ENCODE measurements at places on chromosomes 6 and 20. TPM values are rescaled to one million over a fixed set of nuclear protein-coding genes. Genes with fewer than 3 reads are reported as not detected.
A peak's percentile ranks its signal among the peaks of the same experiment; 100 is the strongest.

DNA sequence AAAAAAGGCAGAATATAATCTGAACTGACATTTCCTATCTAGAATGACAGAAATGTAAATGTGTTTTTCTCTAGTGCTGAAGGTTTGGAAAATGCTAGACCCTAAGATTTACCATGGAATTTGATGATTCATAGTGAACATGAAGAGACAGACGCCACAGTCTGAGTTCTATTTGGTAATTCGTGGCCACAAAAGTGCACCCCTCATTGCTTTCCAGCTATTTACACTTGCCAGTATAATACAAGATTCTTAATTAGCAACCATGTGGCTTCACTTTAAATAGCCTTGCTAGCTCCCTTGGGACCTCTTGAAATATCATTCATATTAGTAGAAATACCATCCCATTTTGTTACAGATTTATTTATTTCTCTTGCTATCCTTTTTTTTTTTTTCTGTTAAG lies 636.8 kb downstream of the PRKN start:
- no peak for DNase-seq
- no peak overlapping the region for H3K4me3 ChIP-seq
- H3K36me3 ChIP-seq, result no peaks in the 10 kb centered on the region
- no peaks in the 10 kb centered on the region for H3K4me1 ChIP-seq
- H3K27me3 ChIP-seq, result no peaks in the 10 kb centered on the region

GRCh38 chr6:124669713-124670480 lies 292.3 kb upstream of the RNF217 start:
- H3K36me3 ChIP-seq, result no peaks in the 10 kb centered on the region
- H3K27me3 ChIP-seq, result no peaks in the 10 kb centered on the region
- H3K4me1 ChIP-seq, result no peaks in the 10 kb centered on the region
- no peak for DNase-seq
- H3K27ac ChIP-seq, result peak overlapping the region; percentile 45
- no peak overlapping the region for H3K4me3 ChIP-seq

DNA sequence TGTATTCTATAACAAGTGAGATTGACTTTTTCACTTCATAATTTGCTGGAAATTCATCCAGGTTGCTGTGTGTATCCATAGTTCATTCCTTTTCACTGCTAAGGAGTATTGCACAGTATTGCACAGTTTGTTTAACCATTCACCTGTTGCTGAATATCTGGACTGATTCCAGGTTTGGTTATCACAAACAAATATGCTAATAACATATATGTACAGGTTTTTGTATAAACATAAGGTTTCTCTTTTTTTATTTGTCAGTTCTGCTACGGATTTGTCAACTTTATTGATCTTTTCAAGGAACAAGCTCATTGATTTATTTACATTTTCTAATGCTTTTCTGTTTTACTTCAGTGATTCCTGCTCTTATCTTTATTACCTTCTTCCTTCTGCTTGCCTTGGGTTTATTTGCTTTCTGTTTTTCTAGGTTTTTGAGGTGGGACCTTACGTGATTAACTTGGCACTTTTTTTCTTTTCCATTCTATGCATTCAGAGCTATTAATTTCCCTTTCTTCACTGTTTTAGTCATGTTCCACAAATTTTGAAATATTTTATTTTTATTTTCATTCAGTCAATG lies 117.0 kb upstream of the OGFRL1 start:
- no peak for DNase-seq
- H3K4me3 ChIP-seq, result no peak overlapping the region
- no peak overlapping the region for H3K27ac ChIP-seq
- no peaks in the 10 kb centered on the region for H3K27me3 ChIP-seq
- no peaks in the 10 kb centered on the region for H3K36me3 ChIP-seq

DNA sequence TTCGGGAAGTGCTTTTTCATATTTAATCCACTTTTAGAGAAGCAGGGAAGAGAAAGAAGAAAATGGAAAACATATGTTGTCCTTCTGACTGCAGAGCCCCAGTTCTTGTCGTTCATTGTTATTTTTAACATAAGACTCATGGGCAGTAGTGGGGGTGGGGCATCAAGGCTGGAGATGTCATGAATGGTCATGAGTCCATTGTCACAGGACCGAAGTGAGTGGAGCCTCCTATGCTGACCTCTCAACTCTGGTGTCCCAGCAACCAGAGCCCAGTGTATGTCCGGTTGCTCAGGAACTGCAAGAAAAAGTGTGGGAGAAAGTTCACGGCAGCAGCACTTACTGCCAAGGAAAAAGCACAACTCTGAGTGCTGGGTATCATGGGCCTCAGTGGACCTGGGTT lies 108.6 kb downstream of the BANF2 start:
- peak; percentile 13 for DNase-seq
- H3K4me3 ChIP-seq, result peak overlapping the region; percentile 6
- no peak overlapping the region for H3K27ac ChIP-seq
- H3K27me3 ChIP-seq, result no peaks in the 10 kb centered on the region
- H3K36me3 ChIP-seq, result no peaks in the 10 kb centered on the region
- H3K4me1 ChIP-seq, result peaks cover 30% of the 10 kb centered on the region

GRCh38 chr20:4370851-4371250 lies 350.9 kb upstream of the PRND start:
- H3K4me1 ChIP-seq, result no peaks in the 10 kb centered on the region
- H3K27me3 ChIP-seq, result no peaks in the 10 kb centered on the region
- DNase-seq, result no peak
- no peak overlapping the region for H3K4me3 ChIP-seq
- no peaks in the 10 kb centered on the region for H3K36me3 ChIP-seq
- H3K27ac ChIP-seq, result no peak overlapping the region

GRCh38 chr6:147005499-147005898 lies 198.7 kb upstream of the STXBP5 start:
- no peaks in the 10 kb centered on the region for H3K36me3 ChIP-seq
- H3K27me3 ChIP-seq, result no peaks in the 10 kb centered on the region
- no peak overlapping the region for H3K4me3 ChIP-seq
- DNase-seq, result no peak
- peaks cover 7% of the 10 kb centered on the region for H3K4me1 ChIP-seq
- H3K27ac ChIP-seq, result no peak overlapping the region

DNA sequence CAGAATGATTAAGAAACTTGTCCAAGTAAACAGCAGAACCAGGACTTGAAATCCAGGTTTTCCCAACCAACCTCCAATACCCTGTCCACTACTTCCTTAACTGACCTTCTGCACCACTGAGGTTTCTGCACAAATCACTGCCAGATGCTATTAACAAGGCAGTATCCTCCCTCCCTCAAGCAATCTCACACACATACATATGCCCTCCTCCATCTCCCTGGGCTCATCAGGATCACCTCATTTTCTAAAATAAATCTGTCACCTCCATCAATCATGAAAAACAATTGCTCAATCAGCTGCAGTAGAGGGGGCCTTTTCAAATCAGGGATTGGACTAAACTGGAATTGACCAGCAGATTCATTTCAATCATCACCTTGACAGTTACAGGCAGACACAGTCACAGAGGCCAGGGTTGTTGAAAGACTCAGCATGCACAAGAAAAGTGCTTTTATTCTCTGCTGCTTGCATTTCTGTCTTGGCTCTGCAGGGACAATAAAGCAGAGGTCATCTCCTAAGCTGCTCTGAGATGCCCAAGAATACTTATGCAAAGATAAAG lies 539.4 kb downstream of the PTPRT start:
- H3K27ac ChIP-seq, result no peak overlapping the region

DNA sequence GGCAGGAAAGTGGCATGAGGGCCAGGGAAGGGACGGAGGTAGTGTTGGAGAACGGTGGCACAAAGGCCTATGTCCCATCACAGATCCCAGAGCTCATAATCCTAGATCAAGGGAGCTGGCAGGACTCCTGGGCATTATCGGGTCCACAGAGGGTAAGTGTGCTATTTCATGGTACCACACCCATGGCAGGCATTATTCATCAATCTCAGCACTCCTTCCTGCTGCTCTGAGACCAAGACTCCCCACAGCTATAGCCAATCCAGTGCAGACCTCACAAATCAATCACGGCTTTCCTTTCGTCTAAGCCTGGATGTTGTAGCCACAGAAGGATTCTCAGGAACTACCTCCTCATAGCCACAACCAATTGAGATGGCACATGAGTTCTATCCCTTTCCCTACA lies 187.9 kb downstream of the PREX1 start:
- H3K27ac ChIP-seq, result no peak overlapping the region
- no peaks in the 10 kb centered on the region for H3K27me3 ChIP-seq
- no peaks in the 10 kb centered on the region for H3K4me1 ChIP-seq
- no peak for DNase-seq
- H3K36me3 ChIP-seq, result peaks cover 17% of the 10 kb centered on the region
- H3K4me3 ChIP-seq, result peak overlapping the region; percentile 2

- DNase-seq, result no peak
- H3K27me3 ChIP-seq, result no peaks in the 10 kb centered on the region
- no peak overlapping the region for H3K4me3 ChIP-seq
- peaks cover 12% of the 10 kb centered on the region for H3K36me3 ChIP-seq
Observed at GRCh38 chr20:57243480-57244220, 22.8 kb downstream of the BMP7 start.

- peaks cover 10% of the 10 kb centered on the region for H3K4me1 ChIP-seq
- no peaks in the 10 kb centered on the region for H3K27me3 ChIP-seq
- H3K36me3 ChIP-seq, result peaks cover 4% of the 10 kb centered on the region
- peak; percentile 50 for DNase-seq
- no peak within 1 kb of the TSS for H3K4me3 ChIP-seq
Observed at GRCh38 chr6:35297601-35298481, at the start of gene DEF6. Gene DEF6 (plus strand): TSS chr6:35297818. CDS start chr6:35297857, 39 bp downstream.

- H3K36me3 ChIP-seq, result peaks cover 11% of the 10 kb centered on the region
- peaks cover 11% of the 10 kb centered on the region for H3K4me1 ChIP-seq
- no peaks in the 10 kb centered on the region for H3K27me3 ChIP-seq
- no peak for DNase-seq
- H3K4me3 ChIP-seq, result peak overlapping the region; percentile 51
- H3K27ac ChIP-seq, result no peak overlapping the region
Observed at GRCh38 chr6:5894357-5894756, 112.4 kb downstream of the NRN1 start.

DNA sequence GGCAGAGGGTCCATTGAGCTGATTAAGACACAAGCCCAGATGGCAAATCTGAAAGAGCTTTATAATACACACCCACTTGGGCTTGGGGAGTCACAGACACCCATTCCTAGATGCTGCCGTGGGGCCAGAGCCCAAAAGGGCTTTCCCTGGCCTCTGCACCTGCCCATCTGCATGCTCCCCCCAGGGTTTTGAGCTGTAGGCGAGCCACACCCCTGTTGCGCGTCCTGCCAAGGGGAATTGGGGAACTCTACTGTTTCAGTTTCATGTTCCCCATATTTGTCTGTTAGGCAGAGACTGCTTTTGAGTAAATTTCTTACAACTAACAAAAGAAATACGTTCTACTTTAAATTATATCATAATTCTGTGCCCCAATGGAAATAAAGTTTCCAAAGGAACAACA lies 52.9 kb upstream of the FNDC1 start:
- H3K36me3 ChIP-seq, result no peaks in the 10 kb centered on the region
- DNase-seq, result no peak

GRCh38 chr6:169283924-169284323 lies 30.3 kb upstream of the THBS2 start:
- no peak overlapping the region for H3K4me3 ChIP-seq
- H3K4me1 ChIP-seq, result no peaks in the 10 kb centered on the region
- no peak for DNase-seq
- no peaks in the 10 kb centered on the region for H3K36me3 ChIP-seq
- H3K27ac ChIP-seq, result no peak overlapping the region

GRCh38 chr6:82176616-82177015 lies 70.9 kb downstream of the IBTK start:
- no peak overlapping the region for H3K27ac ChIP-seq
- no peak overlapping the region for H3K4me3 ChIP-seq
- peaks cover 10% of the 10 kb centered on the region for H3K36me3 ChIP-seq
- no peaks in the 10 kb centered on the region for H3K4me1 ChIP-seq
- H3K27me3 ChIP-seq, result no peaks in the 10 kb centered on the region

GRCh38 chr6:117344444-117345291 lies 79.3 kb downstream of the VGLL2 start:
- H3K36me3 ChIP-seq, result no peaks in the 10 kb centered on the region
- H3K4me3 ChIP-seq, result no peak overlapping the region
- H3K27me3 ChIP-seq, result peaks cover 7% of the 10 kb centered on the region
- no peak overlapping the region for H3K27ac ChIP-seq

DNA sequence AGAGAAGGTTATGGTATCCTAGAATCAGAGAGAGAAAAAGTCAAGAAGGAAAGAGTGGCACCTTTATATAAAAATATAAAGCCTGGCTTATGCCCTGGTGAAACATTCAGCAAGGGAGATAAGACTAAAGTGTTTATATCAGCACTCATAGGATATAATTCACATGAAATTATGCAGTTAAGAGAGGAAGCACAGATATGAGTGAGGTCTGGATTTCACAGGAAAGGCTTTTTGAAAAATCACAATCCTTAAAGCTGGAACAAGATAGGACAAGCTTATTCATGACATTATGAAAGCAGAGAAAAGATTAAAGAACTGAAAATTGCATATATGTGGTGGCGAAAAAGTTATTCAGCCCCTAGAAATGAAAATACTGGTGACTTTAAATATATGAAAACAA lies 181.2 kb upstream of the FLRT3 start:
- H3K4me3 ChIP-seq, result no peak overlapping the region
- no peak overlapping the region for H3K27ac ChIP-seq
- no peaks in the 10 kb centered on the region for H3K27me3 ChIP-seq
- no peaks in the 10 kb centered on the region for H3K4me1 ChIP-seq
- H3K36me3 ChIP-seq, result no peaks in the 10 kb centered on the region

DNA sequence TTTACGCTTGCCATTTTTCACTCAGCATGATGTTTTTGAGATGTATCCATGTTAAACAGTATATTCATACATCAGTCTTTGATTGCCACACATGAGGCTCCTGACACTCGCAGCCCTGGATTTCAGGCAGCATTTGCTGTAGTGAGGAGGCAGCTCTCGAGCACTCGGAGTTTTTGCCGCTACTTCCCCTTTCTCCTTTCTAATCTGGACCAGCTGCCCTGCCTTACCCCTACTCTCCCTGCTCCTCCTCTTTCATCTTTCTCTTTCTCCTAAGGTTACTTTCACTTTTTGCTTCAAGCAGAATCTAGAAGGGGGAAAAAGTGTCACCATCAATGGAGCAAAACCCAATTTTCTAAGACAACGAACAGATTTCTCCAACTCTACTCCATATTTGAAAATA lies 5.9 kb upstream of the CST3 start:
- no peaks in the 10 kb centered on the region for H3K4me1 ChIP-seq
- no peaks in the 10 kb centered on the region for H3K27me3 ChIP-seq
- H3K27ac ChIP-seq, result no peak overlapping the region
- no peak overlapping the region for H3K4me3 ChIP-seq
- DNase-seq, result no peak

- peaks cover 7% of the 10 kb centered on the region for H3K4me1 ChIP-seq
- DNase-seq, result no peak
- H3K36me3 ChIP-seq, result no peaks in the 10 kb centered on the region
- H3K27me3 ChIP-seq, result no peaks in the 10 kb centered on the region
Observed at GRCh38 chr20:49859807-49860206, 47.2 kb downstream of the SLC9A8 start.

The KCNB1 gene
- total RNA-seq, result 2.8 TPM

The OR2J3 gene
- not detected for total RNA-seq

The SYCP2L gene
- 5.6 TPM for total RNA-seq

The SAMD5 gene
- 1.6 TPM for total RNA-seq

The EPB41L1 gene
- total RNA-seq, result 30.6 TPM

The RIPPLY2 gene
- 0.66 TPM for total RNA-seq

The MAP3K7 gene
- 37.9 TPM for total RNA-seq

The BTNL2 gene
- total RNA-seq, result not detected

All from neural crest cell (in vitro differentiated cells).